Kasumi-1 (cell line): ENCODE measurements at places on chromosomes 2 and 18.

- DNase-seq, result no peak
Measured at GRCh38 chr18:27797484-27797883, 379.4 kb downstream of the CDH2 start.

GRCh38 chr2:126970583-126970982 lies 71.9 kb downstream of the TEX51 start:
- no peak for DNase-seq

GRCh38 chr2:97011977-97012569 lies 25.7 kb upstream of the FAM178B start:
- peak; percentile 69 for DNase-seq

DNA sequence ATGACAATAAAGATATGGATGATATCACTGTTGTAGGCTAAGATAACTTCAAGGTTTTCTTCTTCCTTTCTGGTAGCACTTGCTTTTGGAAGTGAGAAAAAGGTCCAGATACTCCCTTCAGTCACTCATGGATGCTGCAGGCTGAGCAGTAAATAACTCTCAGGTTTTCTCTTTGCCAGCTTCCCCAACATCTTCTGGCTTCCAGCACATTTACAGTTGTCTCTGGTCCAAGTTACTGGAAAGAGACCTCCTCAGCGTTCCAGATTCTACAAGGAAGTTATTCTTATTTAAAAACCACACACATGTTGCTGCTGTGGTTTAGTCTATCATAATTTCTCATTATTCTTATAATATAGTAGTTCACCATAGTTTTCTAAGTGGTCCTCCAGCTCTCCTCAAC lies 383.4 kb downstream of the PLCL1 start:
- no peak for DNase-seq
